ENCODE measurements at places on chromosomes 3 and 15.

DNA sequence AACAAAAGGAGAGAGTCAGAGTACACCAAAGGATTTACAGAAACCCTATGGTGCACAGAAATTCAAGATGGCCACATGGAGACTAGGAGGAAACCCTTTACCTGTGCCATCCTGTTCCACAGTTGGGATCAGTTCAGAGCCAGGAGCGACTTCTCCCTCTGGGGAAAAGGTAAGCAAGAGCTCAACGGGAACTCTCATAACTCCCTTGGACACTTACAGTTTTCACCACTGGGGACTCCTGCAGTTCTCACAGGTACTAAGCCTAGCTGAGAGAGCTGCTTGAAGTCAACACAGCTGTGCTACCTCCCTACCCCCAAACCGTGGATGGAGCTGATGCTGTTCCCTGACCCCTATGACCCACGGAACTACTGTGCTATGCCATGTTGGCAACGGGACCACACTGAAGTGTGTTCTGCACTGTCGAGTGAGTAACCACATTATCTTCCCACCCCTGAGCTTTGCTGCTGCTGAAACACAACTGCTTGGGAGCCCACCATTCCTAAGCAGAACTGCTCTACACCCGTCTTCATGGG lies 606.8 kb downstream of the GBE1 start:
- DNase-seq: no peak

DNA sequence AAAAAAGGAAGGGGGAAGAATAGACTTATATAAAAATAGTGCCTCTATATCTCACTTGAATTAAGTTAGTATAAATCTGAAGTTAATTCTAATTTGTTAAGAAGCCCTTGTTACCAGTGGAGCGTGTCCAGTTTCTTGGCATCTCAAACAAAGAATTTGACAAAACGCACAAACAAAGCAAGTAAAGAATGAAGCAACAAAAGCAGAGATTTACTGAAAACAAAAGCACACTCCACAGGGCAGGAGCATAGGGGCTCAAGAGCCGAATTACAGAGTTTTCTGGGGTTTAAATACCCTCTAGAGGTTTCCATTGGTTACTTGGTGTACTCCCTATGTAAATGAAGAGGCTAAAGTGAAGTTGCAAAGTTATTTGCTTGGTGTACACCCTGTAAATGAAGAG lies 34.0 kb upstream of the GK5 start:
- DNase-seq: no peak

- DNase-seq: no peak
These were observed 277.8 kb downstream of the RAP2B start for GRCh38 chr3:153439780-153440179.

GRCh38 chr3:178259703-178260102 lies 276.5 kb upstream of the KCNMB2 start:
- DNase-seq: no peak

DNA sequence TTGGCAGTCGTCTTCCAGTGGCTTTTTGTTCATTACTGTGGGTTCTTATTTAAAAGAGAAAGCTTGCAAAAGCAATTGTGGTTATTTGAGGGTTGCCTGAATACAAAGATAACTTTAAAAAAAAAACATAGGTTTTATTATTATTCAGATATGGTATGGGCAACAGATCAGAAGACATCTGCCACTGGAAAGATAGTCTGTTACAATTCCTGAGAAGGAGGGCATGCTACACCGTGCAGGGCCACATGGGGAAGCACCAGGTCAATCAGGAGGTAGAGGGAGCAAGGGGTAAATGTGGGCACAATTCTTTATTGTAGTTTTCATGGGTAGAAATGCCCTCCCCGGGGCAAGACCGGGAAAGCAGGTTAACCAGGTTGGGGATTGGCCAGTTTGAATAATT lies 46.5 kb downstream of the BBS4 start:
- no peak for DNase-seq

DNA sequence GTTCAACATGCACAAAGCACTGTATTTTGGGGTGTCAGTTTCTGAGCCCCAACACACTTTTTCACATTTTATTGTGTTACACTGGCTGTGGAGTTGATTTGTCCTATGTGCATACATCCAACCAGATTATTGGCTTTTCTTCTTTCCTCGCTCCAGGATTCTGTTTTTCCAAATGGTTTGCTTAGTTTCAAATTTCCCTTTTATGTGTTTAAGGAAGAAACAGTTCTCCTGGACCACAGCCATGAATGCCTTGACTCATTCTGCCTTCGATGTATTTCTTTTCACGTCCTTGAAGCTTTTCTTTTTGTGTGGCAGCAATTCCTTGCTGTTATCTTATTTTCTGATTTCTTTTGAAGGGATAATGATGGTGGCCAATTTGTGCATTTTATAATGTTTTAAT lies 53.8 kb downstream of the CACNA2D3 start:
- no peak for DNase-seq

DNA sequence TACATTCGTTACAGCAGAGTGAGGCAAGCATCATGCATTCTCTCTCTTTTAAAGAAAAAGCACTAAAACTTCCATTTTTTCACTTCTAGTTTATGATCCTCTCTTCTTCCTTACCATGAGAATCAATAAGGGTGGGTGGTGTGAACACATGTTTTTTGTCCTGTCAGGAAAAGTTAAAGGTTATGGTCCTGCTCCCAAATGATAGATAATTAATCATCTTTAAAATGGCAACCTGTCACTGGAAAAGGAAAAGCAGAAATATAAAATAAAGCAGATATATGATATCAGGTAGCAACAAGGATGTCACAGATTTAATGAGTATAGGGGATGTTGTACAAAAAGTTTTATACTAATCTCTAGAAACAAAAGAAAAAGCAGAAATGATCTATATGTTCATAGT lies 56.4 kb upstream of the PHLDB2 start:
- DNase-seq: no peak

Measured in stimulated activated CD4-positive, alpha-beta T cell treated with anti-CD3 and anti-CD28 coated beads, Interleukin-1b, Interleukin-23, amount 100 ng/mL, for 4 hours (primary cell).